ENCODE measurements at places on chromosomes 7 and 10.

DNA sequence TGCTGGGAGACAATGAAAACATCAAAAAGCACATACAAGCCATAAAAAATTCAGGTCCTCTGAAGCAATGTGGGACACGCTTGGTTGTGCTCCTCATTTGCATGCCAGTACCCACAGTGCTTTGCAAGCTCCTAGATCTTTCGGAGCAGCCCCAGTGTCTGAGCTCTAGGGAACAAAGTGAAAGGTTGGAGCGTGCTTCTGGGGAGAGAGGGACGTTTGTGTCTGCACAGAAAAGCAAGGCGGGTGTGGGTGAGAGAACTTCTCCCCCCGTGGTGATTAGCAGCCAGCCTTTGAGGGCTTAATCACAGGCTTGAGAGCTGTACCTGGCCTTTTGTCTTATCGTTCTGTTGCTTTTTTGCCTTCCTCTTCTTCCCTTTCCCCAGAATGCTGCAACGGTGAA lies 76.7 kb upstream of the HABP2 start:
- no peak for DNase-seq

DNA sequence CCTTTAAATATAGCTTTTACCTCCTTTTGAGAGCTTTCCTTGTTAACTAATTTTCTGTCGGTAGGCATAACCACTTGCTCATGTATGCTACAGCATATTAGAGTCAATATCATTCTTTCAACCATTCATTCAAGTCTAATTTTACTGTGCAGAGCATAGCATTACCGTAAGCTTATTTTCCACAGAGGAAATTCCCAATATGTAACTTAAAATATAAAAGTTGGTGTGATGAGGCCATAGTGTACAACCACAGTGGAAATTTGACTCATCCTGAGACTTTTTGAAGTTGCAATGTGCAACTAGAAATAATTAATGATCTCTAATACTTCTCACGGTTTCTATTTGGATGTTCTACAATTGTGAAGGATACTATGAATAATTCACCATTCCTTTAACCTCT lies 80.6 kb upstream of the KLF6 start:
- no peak for DNase-seq

DNA sequence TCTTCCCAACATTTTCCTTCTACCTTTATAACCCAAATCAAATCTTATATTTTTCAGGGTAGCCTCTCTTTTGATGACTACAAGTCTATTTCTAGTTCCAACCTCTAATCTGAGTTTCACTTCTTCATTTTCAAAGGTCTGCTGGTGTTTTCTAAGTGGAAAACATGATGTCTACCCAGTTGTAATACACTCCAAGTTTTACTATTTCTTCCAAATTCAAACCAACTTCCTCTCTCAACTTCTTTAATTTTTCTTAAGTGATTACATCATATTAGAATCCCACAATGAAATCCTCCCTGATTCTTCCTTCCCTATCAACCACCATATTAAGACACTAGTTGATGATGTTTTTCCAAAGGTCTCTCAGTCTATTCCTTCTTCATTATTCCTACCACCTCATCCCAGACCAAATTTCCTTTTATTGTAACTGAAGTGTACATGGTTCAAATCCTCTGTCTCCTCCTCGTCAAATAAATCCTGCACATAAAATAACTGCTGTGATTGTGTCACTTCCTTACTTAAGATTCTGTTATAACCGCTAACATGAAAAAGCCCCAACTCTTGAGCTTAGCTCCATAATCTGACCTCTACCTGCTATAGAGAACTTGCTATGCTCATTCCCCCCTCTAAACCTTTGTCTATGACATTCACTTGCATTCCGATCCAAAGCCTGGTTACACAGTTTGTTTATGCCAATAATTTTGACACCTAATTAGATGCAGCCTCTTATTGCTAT lies 12.7 kb downstream of the TAS2R38 start:
- DNase-seq: no peak

DNA sequence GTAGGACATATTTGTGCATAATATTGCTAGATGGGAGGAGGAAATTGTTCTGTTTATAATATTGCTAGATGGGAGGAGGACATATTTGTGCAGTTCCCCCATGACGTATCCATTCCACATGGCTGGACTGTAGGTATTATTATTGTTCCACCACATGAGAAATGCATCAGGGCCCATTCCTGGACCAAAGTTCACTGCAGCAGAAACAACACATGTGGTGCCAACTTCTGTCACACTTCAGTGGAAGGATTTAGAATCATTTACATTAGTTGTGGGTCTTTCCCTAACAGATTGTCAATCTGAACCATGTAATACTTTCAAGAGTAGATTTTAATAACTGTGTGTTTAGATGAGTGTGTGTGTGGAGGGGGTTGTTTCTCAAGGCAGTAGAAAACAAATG lies 32.7 kb upstream of the MACC1 start:
- DNase-seq: no peak

DNA sequence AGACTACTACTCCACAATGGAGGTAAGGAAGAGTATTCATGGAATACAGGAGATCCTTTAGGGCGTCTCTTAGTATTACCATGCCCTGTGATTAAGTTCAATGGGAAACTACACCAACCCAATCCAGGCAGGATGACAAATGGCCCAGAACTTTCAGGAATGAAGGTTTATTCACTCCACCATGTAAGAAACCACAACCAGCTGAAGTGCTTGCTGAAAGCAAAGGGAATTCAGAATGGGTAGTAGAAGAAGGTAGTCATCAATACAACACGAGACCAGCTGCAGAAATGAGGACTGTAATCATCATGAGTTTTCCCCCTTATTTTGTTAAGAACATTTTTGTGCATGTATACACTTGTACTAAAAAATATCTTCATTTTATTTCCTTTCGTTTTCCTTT lies 76.6 kb downstream of the GPR37 start:
- DNase-seq: no peak
